ENCODE measurements at places on chromosomes 11 and 22.

DNA sequence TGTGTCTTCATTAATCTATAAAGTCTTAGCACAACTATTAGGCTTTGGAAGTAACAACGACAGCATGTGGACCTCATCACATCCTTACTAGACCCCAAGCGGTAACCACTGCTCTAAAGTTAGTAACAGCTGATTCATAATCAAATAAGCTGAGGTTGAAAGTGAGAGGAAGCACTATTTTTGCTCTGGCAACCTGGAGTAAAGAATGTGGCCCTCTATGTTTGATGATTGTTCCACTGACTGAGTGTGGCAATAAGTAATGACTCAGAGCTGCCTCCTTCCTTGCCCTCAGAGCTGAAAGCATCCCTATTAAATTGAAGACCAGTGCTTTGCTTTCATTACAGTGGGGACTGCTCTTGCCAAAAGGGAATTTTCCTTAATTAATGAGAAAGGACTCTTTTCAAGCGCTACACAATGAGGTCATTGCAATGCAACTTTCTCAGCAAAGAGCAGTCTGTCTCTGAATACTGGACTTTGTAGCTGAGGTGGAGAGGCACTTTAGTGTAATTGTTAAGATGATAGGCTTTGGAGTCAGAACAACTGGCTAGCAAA, 906.1 kb upstream of the RAG2 start:
- no peak for DNase-seq

GRCh38 chr22:30602049-30602448, 4.9 kb upstream of the TCN2 start:
- peak; percentile 75 for DNase-seq

DNA sequence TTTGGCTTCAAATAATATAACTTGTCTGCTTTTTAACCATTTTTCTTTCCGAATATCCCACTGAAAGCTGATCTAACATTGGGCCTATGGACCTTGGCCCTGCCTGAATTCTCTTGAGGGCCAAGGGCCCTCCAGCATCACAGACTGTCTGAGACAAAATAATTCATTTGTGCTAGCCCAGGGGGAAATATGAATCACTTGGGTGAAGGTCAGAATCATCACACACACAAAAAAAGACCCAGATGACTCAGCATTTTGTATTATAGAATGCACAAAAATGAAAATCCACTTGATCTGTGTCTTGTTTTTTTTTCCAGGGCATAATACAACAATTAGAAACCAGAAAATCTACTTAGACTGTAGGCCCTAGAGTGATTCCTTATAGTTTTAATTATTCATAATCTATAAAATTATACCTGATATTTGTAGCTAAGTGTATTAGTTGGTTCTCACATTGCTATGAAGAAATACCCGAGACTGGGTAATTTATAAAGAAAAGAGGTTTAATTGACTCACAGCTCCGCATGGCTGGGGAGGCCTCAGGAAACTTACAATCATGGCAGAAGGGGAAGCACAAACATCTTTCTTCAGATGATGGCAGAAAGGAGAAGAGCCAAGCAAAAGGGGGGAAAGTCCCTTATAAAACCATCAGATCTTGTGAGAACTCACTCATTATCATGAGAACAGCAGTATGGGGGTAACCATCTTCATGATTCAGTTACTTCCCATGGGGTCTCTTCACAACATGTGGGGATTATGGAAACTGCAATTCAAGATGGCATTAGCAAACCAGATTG, 15.6 kb upstream of the RDX start:
- no peak for DNase-seq

DNA sequence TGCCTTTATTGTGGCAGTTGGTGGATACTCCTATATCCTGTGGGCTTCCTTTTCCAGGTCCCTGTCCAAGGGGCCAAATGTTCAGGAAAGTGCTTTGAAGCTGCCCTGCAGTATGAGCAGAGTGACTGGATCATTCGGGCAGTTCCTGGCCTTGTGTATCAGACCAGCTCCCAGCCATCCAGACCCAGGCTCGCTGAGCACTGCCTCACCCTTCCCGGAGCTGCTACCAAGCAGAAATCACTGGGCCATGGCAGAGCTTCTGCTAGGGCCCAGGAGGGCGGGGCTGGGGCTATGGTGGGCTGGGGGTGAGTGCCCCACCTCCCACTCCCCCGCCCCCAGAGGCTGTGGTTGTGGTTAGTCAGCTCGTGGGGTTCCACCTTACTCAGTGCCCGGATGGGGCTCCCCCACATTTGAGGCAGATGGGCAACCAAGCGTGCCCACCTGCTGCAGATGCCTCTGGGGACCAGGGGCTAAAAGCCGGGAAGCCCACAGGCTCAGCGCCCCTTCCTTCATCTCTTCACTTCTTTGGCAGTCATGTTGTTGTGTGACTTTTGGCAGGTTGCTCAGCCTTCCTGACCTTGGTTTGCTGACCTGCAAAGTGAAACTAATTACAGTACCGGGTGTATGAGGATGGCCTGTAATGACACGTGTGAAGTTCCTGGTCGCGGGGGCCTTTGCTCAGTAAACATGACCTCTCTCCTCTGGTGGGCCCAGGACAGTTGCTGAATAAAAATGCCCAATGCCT, 2.1 kb upstream of the LRRC32 start:
- no peak for DNase-seq

DNA sequence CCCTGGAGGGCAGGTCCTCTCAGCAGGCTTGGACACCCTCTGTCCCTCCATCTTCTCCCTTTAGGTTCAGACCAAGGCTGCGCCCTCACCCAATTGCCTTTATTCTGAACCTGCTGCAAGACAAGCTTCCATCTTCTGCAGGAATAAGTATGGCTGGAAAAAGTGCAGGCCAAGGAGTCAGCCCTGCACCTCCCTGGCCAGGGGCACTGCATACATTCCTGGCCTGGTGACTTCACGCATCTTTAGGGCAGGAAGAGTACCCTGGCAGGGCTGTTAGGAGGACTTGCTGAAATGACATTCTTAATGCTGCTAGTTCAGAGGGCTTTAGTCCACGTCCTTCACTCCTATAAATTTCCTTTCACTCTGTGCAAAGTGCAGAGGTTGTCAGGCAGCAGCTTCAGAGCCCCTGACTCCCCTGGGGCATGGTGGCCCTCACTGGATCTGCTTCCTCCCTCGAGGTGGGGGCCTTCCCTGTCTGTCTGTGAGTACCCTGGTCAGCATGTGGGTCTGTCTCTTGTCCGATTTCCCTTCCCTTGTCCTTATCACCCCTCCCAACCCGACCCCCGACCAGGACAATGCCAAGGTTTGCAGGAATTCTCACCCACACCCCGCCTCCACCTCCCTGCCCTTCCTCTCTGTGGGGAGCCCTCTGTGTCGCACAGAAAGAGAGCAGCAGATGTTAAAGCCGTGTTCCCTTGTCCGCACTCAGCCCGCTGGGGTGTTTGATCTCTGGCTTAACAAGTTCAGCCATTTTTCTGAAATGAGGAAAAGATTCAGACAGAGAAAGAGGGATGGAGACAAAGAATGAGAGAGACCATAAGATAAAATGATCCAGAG, 124.5 kb upstream of the SYT13 start:
- DNase-seq, result no peak

- DNase-seq, result no peak
Measured at GRCh38 chr11:64330888-64331287, 9.1 kb upstream of the CCDC88B start.

Data from hematopoietic multipotent progenitor cell treated with erythropoietin and hydrocortisone succinate and interleukin-3 and kit ligand, for 8 days (in vitro differentiated cells).